Central memory CD8-positive, alpha-beta T cell (primary cell): ENCODE measurements at places on chromosomes 5 and 9.

- no peak for DNase-seq
These were observed 173.9 kb downstream of the WDR70 start for GRCh38 chr5:37552770-37553719.

GRCh38 chr5:1366514-1366913, 21.6 kb upstream of the CLPTM1L start:
- no peak for DNase-seq

DNA sequence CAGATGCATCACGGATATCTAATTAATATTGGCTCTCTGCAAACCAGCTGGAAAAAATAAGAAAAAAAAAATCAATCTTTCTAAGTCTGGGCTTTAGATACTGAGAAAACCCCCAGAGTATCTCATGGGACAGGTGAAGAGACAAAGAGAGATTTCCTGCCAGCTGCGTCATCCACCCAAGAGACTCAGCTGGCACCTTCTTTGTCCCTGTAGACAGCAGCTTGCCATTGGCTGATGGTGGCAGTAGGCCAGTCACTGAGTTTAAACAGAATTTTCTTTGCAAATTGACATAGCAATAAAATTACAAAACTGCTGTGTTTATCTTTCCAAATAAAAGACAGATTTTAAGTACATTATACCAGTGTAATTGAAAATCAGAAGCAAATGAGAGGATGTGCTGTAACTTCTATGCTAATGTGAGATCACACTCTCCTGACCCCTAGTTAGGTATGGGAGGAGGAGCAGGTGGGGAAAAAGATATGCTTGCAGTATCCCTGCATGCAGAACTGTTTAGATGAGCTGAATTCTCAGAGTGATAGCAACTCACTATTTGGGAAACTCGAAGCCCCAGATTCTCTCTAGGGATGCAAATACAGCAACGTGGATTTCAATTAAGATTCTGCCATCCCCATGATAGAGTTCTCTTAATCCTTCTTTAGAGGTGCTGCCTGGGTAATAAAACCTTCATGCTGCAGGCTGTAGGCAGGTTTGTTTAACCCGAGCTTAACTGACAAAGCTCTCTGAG, 72.2 kb downstream of the NMUR2 start:
- DNase-seq = no peak

- DNase-seq = no peak
These were observed 5.3 kb downstream of the ATOSB start for GRCh38 chr9:35110327-35110761.

DNA sequence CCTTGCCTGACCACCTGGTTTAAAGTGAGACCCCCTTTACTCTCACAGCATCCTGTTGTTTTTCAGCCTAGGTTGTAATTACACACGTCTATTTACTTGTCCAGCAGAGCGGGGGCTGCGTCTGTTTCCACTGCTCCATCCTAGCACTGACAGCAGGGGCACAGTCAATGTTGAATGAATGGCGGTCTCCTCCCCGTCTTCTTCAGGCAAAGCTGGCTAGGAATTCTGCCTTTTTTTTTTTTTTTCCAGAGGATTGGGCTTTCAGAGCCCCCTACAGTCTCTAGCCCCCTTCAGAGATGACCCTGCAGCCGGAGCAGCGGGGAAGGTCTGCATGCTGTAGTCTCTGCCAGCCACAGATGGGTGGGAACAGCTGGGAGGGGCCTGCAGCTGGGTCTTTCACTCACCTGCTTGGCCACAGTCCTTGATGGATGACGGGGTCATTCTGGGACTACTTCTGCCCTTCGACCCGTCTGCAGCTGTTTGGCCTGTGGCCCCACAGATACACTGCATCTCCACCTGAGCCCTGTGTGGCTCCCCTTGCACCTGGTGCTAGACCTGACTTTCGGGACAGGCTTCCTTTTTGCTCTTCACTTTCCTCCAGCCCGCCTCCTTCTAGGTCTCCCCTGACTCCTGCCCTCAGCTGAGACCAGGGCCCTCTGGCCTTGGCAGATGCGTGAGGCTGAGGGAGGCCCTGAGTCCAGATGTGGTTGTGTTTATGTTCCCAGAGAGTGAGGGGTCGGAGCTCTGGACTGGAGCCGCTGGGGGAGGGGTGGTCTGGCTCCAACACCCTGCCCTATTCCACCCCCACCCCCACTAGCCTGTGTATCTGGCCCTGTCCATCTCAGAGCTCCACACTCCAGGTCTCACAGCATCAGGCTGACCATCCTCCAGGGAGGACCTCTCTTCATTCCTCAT, 8.0 kb downstream of the PITX1 start:
- no peak for DNase-seq

- no peak for DNase-seq
These were observed 53.3 kb upstream of the CYLC2 start for GRCh38 chr9:102941868-102942267.

DNA sequence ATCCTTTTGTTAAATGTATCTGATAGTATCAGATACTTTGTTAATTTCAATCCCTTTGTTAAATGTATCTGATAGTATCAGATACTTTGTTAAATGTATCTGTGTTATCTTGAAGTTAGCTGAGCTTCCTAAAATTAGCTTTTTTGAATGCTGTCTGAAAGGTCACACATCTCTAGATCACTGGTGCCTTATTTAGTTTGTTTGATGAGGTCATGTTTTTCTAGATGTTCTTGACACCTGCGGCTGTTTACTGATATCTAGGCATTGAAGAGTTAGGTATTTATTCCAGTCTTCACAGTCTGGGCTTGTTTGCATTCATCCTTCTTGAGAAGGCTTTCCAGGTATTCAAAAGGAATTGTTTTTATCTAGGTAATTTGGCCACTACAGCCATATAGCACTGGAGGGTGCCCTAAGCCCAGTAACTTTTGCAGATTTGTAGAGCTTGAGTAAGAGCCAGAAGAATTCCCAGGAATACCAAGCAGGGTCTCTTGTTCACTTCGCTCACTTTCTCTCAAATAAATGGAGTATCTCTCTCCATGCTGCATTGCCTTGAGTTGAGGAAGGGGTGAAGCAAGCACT, 435.4 kb upstream of the GRAMD2B start:
- DNase-seq = no peak

GRCh38 chr5:60207040-60207439, 313.5 kb upstream of the PDE4D start:
- DNase-seq = no peak

- no peak for DNase-seq
These were observed 849.9 kb downstream of the MAT2B start for GRCh38 chr5:164355267-164355830.

DNA sequence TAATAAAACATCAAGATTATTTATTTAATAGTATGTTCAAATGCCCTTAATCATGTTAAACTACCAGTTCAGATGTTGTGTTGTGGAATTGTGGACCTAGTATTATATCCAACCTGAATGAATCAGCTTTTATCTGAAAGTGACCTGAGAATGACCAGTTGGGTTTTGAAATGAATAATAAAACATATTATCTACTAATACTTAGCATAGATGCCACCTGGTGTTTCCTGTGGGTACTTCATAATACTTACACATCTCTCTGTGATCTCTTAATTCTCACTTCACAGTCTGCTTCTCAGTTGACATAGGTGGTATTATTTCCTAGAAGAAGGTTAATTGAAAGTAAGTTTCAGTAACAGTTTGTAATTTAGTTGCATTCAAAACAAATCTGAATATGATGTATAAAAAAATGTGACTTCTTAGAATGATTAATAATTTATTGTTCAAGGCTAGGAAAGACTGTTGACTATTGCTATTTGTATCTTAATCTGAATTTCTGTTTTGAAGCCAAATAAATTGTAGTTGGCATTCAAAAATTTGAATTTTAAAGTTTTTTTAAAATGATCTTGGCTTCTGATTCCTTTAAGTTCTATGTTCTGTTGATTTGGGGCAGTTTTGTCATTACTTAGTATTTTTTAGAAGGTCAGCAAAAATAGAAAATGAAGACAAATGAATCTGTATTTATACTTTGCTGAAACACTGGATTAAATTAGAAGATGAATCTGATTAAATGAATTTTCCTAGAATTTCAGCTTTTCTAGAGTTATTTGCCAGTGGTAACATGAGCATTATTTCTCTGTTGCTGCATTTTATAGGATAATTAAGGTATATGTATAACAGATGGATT, 48.2 kb downstream of the KIF2A start:
- DNase-seq = no peak

DNA sequence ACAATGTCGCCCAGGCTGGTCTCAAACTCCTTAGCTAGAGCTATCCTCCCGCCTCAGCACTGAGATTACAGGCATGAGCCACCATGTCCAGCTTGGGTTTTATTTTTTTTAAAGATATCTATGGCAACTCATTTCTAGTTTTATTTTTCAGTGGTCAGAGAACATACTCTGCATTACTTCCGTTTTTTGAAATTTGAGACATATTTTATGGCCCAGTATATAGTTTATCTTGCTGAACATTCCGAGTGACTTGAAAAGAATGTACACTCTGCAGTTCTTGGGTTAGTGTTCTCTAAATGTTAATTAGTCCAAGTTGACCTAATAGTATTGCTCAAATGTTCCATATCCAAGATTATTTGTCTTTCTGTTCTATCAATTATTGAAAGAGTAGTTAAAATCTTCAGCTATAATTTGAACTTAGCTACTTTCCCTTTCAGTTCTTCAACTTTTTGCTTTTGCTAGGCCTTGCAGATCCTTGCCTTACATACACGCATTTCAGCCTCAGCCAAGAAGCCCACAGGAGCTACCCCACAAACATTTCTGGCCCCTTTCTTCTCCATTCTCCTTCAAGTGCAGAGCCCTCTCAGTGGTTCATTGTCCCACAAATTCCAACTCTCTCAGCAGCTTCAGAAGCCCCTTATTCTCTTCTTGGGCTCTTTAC, 22.3 kb upstream of the SNAPC3 start:
- DNase-seq = no peak

DNA sequence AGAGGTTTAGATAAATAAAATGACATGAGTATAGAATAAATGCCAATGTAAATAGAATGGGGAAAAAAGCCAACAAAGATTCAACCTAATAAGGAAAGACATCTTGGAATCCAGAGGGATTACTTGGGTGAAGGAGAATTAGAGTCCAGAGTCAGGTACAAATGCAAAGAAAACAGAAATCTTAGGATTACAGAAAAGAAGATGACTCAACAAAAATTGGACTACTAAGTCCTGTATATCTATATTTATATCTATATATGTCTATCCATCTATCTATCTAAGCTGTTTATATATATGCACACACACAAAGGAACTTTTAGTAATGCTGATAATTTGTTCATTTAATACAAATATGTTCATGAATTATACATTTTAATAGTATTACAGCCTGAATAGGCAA, 27.6 kb downstream of the FAM174A start:
- DNase-seq = no peak

DNA sequence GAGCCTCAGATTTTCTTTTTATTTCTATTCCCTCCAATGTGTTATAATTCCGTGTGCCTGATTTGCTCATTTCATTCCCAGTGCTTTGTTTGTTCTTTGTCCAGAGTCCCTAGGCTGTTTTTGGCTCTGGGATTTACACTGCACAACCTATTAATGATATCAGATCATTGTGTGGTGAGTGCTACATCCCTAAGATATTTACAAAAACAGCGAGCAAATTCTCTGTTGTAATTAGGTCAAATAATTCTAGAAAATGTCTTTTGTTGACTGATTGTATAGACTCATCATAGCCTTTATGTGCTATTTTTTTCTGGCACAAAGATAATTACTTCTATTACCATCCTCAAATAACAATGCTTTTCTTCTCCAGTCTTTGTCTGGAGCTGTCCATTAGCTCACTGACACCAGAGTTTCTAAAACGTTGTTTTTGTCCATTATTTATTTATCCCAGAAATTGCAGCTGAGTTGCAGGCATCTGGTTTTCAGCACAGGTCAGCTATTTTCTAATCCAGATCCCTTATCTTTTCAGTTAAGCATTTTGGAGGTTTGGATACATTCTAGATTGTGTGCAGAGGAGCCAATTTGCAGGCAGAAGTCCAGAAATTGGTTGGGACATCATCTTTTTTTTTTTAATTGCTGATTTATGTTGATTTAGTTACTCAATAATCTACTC, 379.9 kb upstream of the DMAC1 start:
- DNase-seq = no peak

DNA sequence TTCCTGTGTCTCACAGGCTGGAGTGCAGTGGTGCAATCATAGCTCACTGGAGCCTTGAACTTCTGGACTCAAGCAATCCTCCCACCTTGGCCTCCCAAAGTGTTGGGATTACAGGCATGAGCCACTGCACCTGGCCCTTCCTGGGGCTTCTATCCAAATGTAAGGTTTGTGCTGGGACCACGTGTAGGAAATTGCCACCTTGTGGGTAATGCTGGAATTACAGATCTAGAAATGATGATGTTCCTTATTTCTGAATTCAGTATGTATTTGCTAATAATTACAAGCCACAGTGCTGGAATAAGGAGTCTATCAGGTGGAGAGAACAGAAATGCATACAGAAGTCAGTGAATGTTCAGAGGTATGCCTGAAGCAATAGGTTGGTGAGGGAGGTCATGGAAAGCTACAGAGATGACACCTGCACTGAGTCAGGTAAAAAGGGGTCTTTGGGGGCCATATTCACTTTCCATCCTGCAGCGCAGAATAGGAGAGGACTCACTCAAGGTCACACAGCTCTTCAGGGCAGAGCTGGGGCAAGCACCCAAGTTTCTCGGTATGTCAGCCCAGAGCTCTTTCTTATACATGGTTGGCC, 8.8 kb upstream of the IGFBPL1 start:
- no peak for DNase-seq

GRCh38 chr5:1078851-1079250, 33.0 kb downstream of the SLC12A7 start:
- no peak for DNase-seq
